ENCODE measurements at places on chromosomes 6 and 20. TPM values are rescaled to one million over a fixed set of nuclear protein-coding genes. Genes with fewer than 3 reads are reported as not detected.

UBE2C gene
- 188 TPM for total RNA-seq

NOX3 gene
- total RNA-seq: not detected

EDN1 gene
- not detected for total RNA-seq

PAX1 gene
- not detected for total RNA-seq

C20orf204 gene
- total RNA-seq: 2.5 TPM

MEI4 gene
- total RNA-seq: not detected

CASS4 gene
- total RNA-seq: 3.0 TPM

FAM229B gene
- 8.7 TPM for total RNA-seq

RIPOR3 gene
- not detected for total RNA-seq

CGA gene
- total RNA-seq: not detected

ANKS1A gene
- 6.4 TPM for total RNA-seq

IP6K3 gene
- not detected for total RNA-seq

C6orf52 gene
- total RNA-seq: 5.7 TPM

TBX18 gene
- not detected for total RNA-seq

FNDC1 gene
- total RNA-seq: not detected

C6orf132 gene
- 0.19 TPM for total RNA-seq

MACROD2 gene
- 0.12 TPM for total RNA-seq

CLIC1 gene
- total RNA-seq: 328 TPM

FAM217A gene
- total RNA-seq: not detected

SLC9A8 gene
- total RNA-seq: 9.9 TPM

DYNLT1 gene
- total RNA-seq: 70.9 TPM

NOP56 gene
- 970 TPM for total RNA-seq
